ENCODE measurements at places on chromosomes 2 and 18. TPM values are rescaled to one million over a fixed set of nuclear protein-coding genes. Genes with fewer than 3 reads are reported as not detected.
A peak's percentile ranks its signal among the peaks of the same experiment; 100 is the strongest.

DNA sequence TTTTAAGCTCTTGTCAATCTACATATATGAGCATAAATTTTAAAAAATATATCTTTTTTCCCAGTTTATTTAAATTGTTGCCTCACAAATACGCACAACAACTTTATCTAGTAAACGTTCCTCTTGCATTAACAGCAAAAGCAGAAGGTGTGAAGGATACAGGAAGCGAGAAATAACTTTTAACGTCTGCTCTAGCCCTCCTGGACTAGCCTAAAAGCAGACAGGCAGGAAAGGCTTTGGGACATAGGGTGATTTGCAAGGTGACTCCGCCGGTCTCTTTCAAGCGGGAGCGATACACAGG lies 434 bp upstream of the DUSP19 start:
- no peak for DNase-seq

DNA sequence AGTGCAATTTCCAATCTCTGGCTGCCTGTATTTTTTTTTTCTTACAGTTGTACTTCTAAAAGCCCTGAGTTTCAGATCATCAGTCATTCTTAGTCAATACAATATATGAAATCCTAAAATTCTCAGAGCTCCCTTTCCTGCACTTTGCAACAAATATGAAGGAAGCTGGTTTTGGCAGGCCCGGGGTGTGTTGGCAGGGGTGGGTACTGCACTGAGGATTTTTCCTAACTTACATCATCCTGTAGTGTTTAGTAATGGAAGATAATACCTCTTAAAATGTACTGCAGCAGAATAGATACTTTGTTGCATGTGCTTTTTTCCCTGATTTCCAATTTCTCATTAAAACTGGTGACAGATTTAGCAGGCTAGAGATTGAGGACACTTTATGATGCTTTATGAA lies 374.6 kb downstream of the PTH2R start:
- no peak for DNase-seq

GRCh38 chr2:158191076-158191895 lies 89.6 kb downstream of the UPP2 start:
- peak; percentile 61 for DNase-seq

- no peak for DNase-seq
Measured at GRCh38 chr2:1633936-1634587, 110.3 kb downstream of the PXDN start.

- no peak for DNase-seq
Measured at GRCh38 chr2:216399621-216400020, 12.7 kb upstream of the SMARCAL1 start.

GRCh38 chr2:38509314-38509946 lies 93.3 kb downstream of the HNRNPLL start:
- DNase-seq: no peak

DNA sequence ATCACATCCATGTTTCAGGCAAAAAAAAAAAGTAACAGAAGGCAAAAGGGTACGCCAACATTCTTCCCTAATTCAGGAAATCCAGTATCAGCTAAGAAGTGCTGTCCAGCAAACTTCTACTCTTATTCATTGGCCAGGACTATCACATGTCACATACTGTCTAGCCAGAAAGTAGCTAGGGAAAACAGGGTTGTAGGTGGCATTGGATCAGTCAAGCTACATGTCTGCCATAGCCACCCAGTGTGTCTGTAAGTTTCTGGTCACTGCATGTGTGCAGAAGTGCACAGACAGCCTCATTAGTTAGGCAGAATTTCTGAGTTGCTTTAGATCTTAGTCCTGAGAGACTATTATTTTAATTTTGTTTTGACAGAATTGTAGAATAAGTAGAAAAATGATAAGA lies 465.3 kb upstream of the NRP2 start:
- no peak for DNase-seq

- DNase-seq: no peak
Measured at GRCh38 chr2:171521361-171522051, 768 bp upstream of the CYBRD1 start.

Gene PRR30
- not detected for total RNA-seq

GRCh38 chr2:134260713-134261112 lies 6.8 kb downstream of the MGAT5 start:
- DNase-seq: no peak

DNA sequence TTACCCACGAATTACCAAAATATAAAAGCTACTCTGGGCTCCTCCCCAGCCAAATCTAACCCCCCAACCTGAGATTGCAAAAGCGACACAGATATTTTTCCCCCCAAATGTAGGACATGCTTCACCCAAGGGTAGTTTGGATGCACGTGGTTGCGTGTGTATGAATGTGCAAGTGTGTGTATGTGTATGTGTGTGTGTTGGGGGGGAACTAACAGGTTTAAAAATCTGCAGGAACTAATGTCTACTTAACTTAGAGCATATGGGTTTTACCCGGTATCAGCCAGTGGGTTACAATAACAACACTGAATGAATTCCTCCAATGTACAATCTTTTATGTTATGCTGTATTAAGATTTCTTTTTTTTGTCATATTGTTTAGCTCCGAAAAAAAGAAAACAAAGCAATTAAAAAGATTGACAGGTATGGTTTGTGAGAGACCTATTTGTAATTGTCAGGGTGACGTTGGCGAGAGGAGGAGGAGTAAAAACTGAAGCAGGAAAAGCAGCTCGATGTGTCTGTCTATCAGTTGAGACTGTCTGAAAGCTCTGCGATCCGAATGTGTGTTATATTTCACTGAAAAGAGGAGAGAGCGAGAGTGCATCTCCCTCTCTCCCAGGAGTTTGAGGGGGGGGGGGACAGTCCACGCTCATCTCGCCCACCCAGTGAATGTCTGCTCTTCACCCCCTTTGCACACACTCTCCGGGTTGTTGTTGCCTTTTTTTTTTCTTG lies at the start of gene TSHZ1:
TSS of gene TSHZ1 (plus strand) at position 524 of the 728 bp plus-strand sequence. CDS start 1,080 bp downstream, outside the sequence.
- DNase-seq: peak; percentile 90

GRCh38 chr2:182031956-182032355 lies 46.3 kb downstream of the PPP1R1C start:
- DNase-seq: no peak

Gene POTEJ
- total RNA-seq: not detected

DNA sequence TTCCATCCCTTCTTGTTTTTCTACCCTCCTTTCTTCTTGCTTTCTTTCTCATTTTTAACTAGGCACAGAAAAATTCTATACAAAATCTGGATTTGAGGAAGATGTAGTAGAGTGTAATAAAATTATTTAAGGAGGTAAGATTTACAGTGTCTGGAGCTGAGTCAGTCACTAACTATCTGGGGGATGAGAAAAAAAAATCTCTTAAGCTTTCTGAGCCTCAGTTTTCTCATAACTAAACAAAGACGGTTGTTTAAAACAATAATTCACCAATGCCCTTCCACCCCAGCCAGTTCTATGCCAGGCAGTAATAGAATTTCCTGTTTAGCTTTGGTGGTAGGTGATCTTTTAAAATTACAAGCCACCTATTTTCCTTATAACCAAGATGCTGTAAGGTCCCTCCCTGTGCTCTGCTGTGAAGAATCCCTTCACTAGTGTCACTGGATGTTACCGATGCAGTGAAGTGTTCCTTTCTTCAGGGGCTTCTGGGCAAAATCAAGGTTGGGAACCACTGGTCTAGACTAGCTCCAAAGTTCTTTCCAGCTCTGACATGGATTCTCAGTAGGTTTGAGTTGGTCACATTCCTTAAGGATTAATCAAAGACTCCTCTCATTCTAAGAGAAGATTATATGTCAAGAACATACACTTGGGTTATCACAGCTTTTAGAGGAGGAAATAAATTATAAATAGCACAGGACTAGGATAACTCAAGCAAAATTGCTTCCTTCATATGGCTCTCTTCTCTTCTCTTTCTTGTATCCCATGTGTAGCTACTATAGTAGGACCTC lies 289.0 kb downstream of the CDH2 start:
- DNase-seq: no peak

Gene SKOR2
- not detected for total RNA-seq

Gene UGT1A10
- not detected for total RNA-seq

DNA sequence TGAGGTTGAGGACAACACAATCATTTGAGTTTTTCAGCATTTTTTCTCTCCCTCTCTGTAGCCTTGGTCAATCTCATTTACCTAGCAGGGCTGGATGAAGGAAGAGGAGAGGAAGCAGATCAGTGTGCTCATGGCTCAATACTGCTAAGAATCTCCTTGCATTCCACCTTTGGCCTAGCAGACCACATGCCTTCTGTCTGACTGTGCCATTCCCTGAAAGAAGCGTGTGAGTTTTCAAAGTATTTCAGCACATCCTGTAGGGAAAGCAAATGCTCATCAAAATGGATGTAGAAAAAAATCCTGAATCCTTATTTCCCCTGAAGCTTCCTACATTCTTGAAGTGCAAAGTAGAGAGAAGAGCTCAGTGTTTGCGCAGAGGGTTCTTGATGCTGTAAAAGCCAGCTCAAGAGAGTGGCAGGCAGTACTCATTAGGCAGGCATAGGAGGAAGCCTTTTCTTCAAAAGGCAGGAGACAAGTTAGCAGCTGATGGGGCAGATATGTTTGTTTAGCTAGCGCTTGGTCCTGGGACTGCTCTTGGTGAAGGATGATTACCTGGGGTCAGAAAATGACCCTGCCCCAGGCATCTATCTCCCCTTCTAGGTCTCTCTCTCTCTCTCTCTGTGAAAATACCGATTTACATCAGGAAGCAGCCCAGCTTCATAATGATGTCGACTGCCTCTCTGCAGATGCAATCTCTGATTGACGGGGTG lies 14.4 kb upstream of the PIK3C3 start:
- no peak for DNase-seq

Gene SCYGR1
- total RNA-seq: not detected

Gene ATP6V1C2
- total RNA-seq: not detected

DNA sequence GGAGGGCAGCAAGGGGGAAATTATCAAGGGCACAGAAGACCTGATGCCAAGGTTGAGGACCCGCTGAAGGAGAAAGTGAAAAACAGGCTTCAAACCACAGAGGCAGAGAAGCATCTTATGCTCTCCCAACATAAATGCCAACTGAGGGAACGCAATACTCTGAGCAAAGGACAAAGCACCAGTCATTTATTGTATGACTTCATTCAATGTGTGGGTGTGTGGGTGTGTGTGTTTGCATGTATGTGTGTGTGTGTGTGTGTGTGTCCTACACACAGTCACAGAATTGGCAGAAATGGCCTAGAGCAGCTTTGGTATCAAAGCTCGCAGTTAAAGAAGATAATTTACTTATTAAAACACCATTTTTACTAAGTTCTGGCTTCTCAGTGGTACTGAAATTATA lies 51.4 kb downstream of the UXS1 start:
- no peak for DNase-seq

- DNase-seq: no peak
Measured at GRCh38 chr2:24872344-24873115, 47.5 kb downstream of the ADCY3 start.

GRCh38 chr18:25192065-25192464 lies 159.9 kb downstream of the ZNF521 start:
- no peak for DNase-seq

Gene TCF7L1
- total RNA-seq: not detected

- no peak for DNase-seq
Measured at GRCh38 chr18:45522371-45522770, 92.9 kb upstream of the SLC14A2 start.

DNA sequence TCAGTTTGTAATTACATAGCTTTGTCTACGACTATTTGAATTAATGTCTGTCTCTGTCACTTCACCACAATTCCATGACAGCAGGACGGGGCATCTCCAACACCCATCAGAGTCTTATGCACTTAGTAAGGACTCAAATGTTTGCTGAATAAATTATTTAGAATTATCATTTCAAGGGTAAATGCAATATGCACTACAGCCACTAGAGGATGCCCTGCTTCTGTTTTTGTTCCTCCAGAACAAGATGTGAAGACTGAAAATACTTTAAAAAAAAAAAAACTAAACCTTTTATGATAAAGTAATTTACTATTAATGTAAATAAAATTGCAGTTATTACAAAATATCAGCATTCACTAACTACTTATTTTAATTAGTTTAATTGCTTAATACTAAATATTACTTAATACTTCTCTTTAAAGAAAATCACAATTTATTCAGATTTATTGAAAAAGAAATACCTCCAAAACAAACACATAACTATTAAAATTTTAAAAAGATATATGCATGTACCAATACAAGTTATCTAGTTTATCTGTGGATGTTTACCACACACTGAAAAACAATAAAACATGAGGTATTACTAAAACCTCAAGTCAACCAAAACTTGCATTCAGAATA lies 3.2 kb downstream of the PIGN start:
- peak; percentile 80 for DNase-seq

DNA sequence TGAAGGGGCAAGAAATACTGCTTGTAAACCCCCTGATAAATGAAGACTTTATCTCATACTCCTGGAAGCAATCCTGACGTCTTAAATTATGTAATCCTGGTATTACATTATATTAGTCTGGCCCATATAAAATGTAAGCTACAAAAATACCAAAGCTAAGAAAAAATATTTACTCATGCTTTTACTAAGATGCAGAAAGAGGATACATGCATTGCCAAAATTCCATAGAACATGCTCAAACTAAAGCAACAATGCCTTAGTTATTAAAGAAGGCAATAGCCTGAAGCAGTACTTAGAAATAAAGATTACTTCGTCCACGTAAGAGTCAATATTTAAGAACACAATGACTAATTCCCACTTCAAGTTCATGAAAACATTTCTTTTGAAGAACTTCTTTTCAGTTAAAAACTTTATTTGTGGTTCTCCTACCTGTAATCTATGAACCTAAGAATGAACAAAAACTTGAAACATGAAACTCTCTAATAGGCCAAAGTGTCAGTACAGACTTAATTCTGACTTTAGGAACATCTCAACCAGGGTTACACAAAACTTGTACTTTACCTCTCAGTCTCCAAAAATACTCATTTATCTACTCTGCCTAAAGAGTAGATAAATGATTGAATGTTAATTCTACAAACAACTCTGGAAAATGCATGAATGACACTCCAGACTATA lies 117.3 kb downstream of the THADA start:
- no peak for DNase-seq
